ENCODE measurements at places on chromosomes 16 and 17. TPM values are rescaled to one million over a fixed set of nuclear protein-coding genes. Genes with fewer than 3 reads are reported as not detected.

The FAM171A2 gene
- total RNA-seq, result 0.56 TPM

The XAF1 gene
- 39.0 TPM for total RNA-seq

The OTOP2 gene
- not detected for total RNA-seq

The KCNAB3 gene
- 2.9 TPM for total RNA-seq

The KCNH4 gene
- total RNA-seq, result 0.48 TPM

The TRIM25 gene
- total RNA-seq, result 60.8 TPM

The CDRT15 gene
- total RNA-seq, result not detected

The PDE6G gene
- 2.9 TPM for total RNA-seq

The NSMCE1 gene
- total RNA-seq, result 30.3 TPM

The ASGR2 gene
- 1.6 TPM for total RNA-seq

The SOST gene
- not detected for total RNA-seq

The EPX gene
- not detected for total RNA-seq
